ENCODE measurements at places on chromosomes 7 and 10.

- no peak for DNase-seq
These were observed 117.5 kb downstream of the CDK14 start for GRCh38 chr7:90713628-90714027.

DNA sequence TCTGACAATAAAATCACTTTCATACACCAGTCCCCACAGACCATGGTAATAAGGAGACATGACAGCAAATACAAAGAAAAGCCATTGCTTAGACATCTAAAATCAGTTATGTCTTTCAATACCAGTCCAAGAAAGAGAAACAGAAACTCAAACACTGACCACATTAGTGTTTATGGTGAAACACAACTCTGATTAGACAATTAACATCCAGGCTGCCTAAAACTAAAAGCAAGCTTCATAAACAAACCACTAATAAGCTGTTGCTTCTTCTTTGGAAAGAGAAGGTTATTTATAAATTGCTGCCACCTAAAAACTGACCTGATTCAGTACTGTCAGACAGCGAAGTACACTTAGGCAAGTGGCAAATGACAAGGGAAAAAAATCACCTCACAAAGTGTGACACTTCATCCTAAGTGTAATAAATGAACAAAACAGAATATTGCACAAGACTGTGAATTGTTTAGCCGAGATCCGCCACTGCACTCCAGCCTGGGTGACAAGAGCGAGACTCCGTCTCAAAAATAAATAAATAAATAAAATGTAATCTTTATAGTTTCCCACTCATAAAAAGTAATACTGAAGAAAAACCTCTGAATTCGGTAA is 277.4 kb downstream of the PARD3 start:
- DNase-seq, result no peak

- no peak for DNase-seq
These were observed 155.4 kb downstream of the TWIST1 start for GRCh38 chr7:18962031-18962430.

GRCh38 chr10:97037365-97038361 is 148.1 kb downstream of the SLIT1 start:
- DNase-seq, result peak; percentile 83

GRCh38 chr7:69243016-69243415 is 355.3 kb upstream of the AUTS2 start:
- DNase-seq, result no peak

- no peak for DNase-seq
These were observed 26.4 kb upstream of the HERPUD2 start for GRCh38 chr7:35721288-35721687.

DNA sequence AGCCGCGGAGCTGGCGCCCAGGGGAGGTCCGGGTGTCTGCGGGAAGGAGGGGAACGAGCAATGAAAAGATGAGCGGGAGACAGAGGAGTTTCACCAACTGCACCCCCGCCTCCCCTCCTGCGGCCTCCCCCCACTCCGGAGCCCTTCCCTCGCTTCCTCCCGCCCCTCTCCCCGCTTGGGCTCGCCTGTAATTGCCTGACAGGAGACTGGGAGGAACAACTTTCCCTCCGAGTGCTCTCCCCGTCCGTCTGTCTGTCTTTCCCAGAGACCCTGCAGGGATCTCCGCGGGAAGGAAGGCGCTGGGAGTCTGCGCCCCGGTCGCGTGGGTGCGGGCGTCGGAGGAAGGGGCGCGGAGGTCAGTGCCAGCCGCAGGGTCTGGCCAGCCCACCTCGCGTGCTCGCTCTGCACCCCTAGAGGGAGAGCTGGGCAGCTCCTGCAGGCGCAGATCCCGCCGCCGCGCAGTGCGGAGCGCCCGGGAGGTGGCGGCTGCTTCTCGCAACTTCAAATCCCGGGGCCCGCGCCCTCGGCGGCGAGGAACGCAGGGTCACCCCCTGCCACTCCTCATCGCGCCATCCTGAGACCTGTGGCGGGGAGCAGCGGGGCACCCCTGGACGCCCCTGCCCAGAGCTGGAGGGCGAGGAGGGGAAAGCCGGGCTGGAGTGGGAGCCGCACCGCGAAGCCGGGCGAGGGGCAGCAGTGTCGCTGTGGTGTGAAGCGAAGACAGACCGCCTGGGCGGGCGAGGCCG is 511 bp upstream of the NRP1 start:
- peak; percentile 94 for DNase-seq

- DNase-seq, result no peak
These were observed 132.3 kb downstream of the HGF start for GRCh38 chr7:81637534-81637933.

DNA sequence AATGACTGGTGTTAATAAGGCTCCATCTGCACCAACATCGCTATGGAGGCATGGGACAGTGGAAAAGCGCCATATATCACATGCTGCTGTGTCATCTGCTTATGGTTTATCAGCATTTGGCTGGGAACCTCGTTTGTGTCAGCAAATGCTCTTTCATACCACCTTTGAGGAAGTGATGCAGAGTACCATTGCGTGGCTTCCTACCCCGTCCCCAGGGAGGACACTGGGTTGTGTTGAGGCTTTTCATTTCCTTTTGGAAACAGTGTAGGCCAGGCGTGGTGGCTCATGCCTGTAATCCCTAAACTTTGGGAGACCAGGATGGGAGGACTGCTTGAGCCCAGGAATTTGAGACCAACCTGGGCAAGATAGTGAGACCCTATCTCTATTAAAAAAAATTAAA is 6.8 kb downstream of the TACR2 start:
- peak; percentile 50 for DNase-seq

DNA sequence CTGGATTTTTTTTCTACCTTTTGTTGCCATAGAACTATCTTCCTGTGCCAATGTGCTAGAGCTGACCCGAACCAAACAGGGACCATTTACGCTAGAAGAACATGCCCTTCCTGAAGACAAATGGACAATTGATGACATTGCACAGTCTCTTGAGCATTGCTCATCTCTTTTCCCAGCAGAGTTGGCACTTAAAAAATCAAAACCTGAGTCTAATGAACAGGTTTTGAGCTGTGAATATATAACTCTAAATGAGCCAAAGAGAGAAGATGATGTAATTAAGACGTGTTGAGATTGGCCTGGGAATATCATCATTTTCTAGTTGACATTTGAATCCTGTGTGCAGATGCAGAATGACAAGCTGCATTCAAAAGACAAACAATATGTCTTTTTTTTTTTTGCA is 37.1 kb downstream of the TRUB1 start:
- no peak for DNase-seq

- DNase-seq, result no peak
These were observed 10.8 kb upstream of the LRRC4 start for GRCh38 chr7:128042012-128042411.

GRCh38 chr7:30163231-30163894 is 28.6 kb downstream of the MTURN start:
- DNase-seq, result no peak

GRCh38 chr7:30988351-30989005 is 24.7 kb downstream of the GHRHR start:
- DNase-seq, result no peak

GRCh38 chr7:2182461-2182860 is 50.3 kb downstream of the MAD1L1 start:
- no peak for DNase-seq

GRCh38 chr7:30650421-30650808 is 31.8 kb downstream of the CRHR2 start:
- no peak for DNase-seq

DNA sequence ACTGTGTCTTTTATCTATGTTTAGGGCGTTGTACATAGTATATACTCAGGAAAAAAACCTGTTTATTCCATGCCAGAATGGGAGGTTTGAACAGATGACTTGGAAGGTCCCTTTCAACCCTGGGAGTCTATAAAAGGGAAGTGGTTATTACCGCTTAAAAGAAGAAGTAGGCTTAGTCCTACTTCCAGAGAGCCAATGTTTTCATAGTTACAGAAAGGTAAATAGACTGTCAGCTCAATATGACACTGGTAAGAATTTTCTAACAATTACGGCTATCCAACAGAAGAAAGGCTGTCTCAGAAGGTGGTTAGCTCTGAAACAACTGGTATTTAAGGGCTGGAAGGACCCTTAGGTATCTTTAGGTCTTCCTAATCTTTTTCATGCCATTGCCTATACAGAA is 1.1 kb upstream of the TFAM start:
- no peak for DNase-seq

- no peak for DNase-seq
These were observed 48.4 kb downstream of the BRI3 start for GRCh38 chr7:98329791-98330373.

All from femur (tissue), 1 donor.